ENCODE measurements at places on chromosomes 12 and 14.

GRCh38 chr12:89933911-89934310 lies 225.3 kb upstream of the ATP2B1 start:
- DNase-seq = no peak

- no peak for DNase-seq
These were observed 198.8 kb downstream of the ANO2 start for GRCh38 chr12:5746036-5746908.

GRCh38 chr14:34374998-34375740 lies 86.9 kb downstream of the SPTSSA start:
- DNase-seq = no peak

GRCh38 chr12:43154498-43155045 lies 397.4 kb downstream of the ADAMTS20 start:
- no peak for DNase-seq

DNA sequence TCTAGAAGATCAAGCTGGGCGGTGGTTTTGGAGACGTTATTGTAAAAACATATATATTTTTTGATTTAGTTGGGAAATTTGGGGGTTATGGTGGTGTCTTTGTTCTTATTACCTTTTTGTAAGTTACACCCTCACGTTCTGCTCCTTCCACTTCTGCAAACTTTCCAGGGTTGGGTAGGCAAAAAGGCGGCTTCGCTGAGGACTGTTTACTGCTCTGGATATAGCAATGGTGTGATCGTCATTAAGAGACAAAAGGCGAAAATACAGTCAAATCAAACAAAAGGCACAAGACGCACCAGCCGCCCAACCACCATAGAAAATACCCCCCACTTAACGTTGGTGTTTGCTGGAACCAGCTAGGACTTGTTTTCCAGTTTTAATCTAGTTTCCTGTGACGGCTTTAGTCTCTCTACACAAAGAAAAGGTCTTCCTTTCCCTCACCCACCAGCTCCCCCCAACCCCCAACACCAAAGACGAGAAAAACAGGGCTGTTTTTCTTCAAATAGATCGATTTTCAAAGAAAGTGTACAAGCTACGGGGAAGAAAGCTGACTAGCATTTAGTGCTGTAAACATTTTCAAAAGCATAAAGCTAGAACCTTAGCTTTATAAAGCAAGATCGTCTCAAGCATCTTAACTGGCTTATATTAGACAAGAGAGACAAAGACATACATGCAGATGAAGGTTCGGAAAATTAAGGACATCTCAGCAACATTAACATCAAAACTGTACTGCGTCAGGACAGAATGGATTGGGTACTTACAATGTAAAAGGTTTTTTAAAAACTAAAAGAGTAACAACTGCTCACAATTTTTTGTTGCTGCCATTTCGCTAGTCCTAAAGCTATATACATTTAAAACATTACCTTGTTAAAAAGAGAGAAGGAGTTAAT lies 2.0 kb upstream of the SETD1B start:
- DNase-seq = no peak

DNA sequence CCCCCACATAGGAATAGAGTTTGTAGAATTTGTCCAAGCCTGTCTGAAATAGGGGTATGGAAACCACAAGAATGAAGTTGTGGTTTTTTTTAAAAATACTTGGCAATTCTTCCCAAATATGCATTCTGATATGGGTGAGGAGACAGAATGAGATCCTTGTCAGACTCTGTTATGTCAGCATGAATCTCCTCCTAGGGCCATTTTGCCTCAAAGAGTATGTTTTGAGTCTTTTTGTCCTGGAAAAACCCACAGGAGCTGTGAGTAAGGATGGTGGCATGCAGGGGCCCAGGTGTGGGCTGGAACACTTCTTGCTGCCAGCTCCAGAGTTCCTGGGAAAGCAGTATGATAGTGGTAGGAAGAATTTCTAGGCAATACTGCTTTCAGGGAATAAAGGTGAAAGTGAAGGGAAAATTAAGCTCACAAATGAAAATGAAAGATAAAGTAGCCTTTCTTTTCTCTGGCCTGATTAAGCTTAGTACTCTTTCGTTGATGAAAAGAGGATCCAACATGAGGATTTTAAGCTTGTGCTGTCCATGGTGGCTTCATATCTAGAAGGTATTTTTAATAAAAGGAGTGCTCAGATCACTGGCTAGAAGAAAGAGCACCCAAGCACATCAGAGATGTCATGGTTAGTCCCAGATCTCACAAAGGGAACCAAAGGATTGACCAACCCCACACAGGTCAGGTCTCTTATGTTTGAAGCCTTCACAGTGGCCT lies 130.8 kb downstream of the LLPH start:
- DNase-seq = no peak

Measured in AG08396 (cell line).